GOT3 (cell line): ENCODE measurements at places on chromosomes 1 and 21.

DNA sequence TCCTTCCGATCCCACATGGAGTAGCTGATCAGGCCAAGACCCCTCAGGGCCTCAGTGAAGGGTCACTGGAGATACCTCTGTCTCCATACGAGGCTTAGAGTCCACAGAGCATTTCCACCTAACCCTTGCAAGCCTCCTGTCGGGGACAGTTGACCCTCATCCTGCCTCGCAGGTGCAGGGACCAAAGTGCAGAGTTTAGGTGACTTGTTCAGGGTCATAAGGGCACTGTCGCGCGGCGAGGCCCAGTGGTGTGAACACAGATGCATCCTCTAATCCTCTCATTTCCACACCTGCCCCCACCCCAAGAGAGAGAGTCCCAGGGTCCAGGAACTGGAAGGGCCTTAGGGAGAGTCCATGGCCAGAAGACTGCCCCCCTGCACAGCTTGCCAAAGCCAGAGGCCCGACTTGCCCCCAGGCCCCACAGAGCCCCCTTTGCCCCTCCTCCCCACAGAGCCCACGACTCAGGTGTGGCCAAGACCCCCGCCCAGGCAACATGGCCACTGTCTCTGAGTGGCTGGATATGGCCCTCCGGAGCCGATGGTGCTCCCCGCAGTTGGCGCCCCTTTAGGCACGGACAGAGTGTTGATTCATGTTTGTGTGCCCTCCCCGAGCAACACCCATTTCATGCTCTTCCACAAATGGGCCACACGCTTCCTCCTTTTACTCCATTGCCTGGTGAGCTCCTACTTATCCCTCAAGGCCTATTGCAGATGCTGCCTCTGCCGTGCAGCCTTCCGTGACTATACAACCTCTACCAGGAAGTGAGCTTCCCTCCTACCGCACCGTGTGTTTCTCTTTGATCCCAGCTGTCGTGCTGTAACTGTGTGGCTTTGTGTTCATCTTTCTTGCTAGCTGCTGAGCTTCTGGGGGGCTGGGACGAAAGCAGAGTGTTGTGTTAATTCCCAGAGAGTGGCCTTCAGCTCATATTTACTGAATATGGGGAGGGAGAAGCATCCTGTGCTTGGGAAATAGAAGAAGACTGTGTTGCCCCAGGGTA, 1.7 kb downstream of the TRPM2 start:
- no peak for DNase-seq

- DNase-seq = no peak
Observed at GRCh38 chr1:114384922-114385321, 126.1 kb downstream of the TRIM33 start.

DNA sequence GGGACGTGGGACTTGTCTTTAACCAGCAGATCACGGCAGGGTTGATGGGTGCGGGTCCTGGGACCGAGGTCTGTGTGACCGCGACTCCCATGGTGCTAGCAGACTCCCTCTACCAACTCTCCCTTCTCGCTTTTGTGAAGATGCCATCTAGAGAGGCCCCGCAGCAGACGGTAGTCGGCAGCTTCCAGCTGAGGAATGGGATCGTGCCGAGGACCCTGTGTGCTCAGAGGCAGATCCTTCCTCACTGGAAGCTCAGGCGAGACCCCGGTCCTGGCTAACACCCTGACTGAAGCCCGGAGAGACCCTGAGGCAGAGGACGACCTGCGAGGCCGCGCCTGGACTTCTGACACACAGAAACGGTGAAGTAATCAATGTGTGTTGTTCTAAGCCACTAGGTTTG, 12.5 kb upstream of the SPATC1L start:
- DNase-seq = no peak

DNA sequence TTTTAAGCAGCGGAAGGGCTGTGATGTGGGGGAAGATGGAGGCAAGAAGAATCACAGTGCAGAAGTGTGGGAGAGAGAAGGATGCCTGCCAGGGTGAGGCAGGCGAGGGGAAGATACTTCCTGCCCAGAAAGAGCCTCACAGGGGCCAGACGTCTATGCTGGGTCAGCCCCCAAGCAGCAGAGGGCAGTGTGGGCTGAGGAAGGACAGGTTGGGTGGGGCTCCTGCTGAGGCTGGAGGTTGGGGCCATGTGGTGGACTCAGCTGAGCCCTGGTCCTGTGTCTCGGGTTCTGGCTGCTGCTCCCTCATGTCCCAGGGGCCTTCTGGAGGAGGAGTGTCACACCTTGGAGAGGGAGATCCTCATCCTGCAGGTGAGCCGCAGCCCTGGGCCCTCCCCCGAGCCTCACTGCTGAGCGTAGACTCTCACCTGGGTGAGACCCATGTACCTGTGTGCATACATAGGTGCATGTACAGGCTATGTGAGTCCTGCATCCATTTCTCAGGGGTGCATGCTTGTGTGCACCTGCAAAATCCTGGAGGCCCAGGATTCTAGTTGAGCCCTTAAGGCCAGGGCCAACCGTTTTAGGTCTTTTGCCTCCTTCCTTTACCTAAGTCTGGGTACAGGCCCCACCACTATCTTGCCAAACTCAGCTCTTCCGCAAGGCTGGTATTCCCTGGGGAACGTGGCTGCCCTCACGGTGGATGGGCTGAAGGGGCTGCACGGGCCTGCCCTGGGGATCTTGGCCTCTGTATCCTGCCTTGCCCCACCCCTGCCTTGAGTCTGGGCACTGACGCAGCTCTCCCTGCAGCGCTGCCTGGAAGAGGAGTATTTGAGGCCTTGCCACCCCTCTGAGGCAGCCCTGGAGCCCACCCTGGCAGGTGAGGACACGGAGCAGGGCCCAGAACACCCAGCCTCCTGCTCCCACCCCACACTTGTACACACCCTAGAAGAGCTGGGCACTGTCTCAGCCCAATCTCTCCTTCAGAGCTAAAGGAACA, 3.7 kb downstream of the CCDC24 start:
- no peak for DNase-seq

GRCh38 chr1:187762118-187762517, 933.4 kb downstream of the PLA2G4A start:
- DNase-seq = no peak

DNA sequence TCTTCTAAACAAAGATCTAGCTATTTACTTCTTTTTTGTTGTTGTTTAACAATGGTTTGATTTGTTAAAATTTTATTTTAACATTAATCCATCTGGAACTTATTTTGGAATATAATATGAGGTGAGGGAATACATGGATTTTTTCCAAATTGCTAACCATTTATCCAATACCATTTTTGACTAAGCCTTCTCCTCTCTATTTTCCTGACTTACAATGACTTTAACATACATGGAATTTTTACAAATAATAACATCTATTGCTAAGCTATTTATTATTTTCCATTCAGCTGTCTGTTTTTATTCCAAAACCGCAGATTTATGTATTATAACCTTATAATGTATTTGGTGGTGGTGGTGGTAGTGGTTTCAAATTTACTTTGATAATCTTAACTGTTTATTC, 420.3 kb upstream of the ADGRL2 start:
- DNase-seq = no peak

DNA sequence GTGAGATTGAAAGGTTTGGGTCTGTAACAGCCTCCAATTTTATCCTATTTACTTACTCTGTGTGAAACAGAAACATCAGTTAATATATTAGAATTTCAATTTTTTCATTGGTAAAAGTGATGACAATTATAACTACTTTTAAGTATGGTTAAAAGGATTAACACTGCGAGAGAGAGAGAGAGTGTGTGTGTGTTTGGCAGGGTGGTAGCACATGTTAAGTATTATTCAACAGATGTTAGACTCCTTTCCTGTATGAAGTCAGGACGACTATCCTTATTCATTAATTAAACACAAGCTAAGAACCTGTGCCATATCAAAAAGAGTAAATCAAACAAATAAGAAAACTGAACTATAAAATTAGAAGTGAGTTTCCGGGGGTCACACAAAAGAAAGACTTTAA, 662.5 kb downstream of the PLPP3 start:
- DNase-seq = no peak

GRCh38 chr1:42189931-42190853, 25.6 kb upstream of the GUCA2A start:
- no peak for DNase-seq

GRCh38 chr1:83829106-83829505, 169.8 kb downstream of the TTLL7 start:
- no peak for DNase-seq

DNA sequence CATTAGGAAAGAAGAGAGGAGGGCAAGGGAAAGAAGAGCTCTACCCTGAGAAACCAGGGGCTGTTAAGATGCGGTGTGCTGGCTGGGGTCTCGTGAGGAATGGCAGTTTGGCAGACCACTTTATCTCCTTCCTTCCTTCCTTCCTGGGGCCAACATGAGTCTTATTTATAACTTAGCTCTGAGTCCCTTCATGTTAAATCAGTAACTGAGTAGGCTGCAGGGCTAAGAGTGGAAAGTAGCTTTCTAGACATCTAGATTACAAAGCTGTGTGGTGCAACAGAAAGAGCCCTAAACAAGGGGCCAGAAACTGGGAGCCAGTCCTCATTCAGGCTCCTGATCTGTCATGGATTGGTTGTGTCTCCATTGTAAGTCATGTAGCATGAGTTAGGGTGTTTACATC, 135.4 kb upstream of the DUSP10 start:
- no peak for DNase-seq

DNA sequence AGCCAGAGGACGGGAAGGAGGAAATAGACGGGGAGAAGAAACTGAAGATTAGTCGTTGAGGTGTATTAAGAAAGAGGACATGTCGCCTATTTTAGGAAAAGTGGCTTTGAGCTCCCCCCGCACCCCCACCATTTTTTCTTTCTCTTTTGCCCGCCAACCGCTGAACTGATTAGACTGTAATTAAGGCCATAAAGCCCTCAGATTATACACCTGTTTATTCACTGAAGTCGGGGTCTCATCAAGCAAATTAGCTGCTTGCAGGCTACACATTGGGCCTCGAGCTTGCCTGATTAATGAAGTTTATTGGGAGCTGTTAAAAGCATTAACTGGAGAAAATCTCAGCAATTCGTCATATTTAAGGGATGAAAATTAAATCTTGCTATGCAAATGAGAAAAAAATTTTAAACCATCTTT, 119.4 kb upstream of the RRP15 start:
- no peak for DNase-seq

DNA sequence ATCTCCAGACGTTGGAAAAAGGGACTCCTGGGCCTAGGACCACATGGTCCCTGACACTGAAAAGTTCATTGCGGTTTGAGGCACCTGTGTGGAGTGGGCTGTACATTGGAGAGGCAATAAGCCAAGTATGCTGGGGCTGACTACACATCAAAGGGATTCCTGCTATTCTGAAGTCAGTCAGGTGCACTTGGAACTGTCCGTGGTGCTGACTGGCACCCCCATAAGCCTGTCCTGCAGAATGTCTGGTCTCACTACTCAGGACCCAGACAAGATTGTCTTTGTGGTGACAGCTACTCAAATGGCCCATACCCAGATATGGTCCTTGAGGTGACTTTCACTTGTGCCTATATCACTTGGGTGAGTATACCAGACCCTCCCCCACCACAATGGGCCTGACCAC, 150.6 kb downstream of the RWDD3 start:
- no peak for DNase-seq

- DNase-seq = no peak
Observed at GRCh38 chr1:226411619-226412018, 3.7 kb upstream of the PARP1 start.

DNA sequence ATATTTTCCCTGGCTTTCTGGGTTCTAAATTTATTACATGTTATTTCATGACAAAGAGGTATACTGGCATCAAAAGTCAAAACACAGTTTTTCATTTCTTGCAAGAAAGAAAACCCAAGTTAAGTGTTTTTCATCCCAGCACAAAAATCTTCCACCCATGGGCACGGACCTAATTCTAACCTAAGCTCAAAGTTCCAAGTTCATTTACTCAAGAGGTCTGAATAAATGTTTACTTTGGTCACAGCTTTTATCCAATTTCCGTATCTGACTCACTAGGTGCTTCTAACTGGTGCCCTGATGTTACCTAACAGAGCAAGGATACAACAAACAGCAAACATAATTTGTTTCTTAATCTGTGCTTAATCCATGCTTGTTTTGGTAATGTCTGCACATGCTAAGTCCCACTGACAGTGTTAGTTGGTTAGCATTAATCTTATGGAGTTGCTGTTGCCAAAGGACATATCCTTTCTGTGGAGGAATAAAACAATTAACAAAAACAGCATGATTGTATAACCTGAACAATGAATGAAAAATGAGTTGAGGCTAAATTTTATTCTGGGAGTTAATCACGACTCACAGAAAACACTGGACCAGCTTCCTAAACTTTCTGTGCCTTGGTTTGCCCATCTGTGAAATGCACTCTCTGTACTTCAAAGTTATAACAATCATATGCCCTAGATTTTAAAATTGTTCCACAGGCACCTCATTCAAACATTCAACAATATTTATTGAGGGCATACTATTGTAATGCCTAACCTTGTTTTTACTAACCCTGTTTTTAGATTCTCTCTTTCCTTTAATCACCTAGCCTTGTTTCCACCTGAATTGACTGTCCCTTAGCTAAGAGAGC, 4.2 kb upstream of the CHD1L start:
- no peak for DNase-seq

- DNase-seq = no peak
Observed at GRCh38 chr1:233513431-233513830, 100.5 kb upstream of the KCNK1 start.

- no peak for DNase-seq
Observed at GRCh38 chr1:58815686-58816071, 31.8 kb upstream of the JUN start.

DNA sequence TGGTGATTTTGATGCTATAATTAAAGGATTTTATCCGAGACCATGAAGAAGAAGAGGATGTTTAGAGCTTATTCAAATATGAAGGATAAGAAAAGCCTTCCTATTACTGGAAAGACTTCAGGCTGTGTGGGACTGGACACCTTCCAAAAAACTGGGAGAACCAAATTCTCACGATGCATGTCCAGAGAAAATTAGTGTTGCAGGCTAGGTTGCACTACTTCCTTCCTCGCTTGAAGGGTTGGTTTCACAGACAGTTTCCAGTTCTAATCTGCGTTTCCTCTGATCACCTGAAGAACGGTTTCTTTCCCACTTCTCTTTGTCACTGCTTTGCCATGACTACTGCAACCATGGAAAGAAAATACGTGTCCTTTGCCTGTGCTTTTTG, 2.0 kb downstream of the MTARC2 start:
- no peak for DNase-seq

- no peak for DNase-seq
Observed at GRCh38 chr1:97502360-97502759, 418.5 kb downstream of the DPYD start.

GRCh38 chr1:78255383-78255782, 209.6 kb downstream of the GIPC2 start:
- no peak for DNase-seq

DNA sequence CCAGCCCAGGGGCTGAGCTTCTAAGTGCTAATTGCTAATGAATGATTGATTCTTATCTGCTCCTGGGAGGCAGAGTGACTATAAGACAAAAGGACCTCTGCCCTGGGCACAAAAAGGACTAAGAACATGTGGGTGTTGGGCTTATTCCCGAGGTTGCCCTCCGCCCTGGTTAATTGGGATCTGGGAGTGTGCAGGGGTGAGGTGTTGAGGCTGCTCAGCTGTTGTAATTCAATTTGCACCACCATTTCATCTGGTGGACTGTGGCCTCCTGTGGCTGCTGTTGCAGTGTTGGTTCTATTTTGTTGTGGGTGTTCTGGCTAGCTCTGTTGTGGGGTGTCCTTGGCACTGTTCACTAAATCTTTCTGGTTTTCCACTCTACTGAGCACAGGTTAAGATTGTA, 13.3 kb downstream of the KNCN start:
- no peak for DNase-seq
